ENCODE measurements at places on chromosomes 11 and 22. TPM values are rescaled to one million over a fixed set of nuclear protein-coding genes. Genes with fewer than 3 reads are reported as not detected.

DNA sequence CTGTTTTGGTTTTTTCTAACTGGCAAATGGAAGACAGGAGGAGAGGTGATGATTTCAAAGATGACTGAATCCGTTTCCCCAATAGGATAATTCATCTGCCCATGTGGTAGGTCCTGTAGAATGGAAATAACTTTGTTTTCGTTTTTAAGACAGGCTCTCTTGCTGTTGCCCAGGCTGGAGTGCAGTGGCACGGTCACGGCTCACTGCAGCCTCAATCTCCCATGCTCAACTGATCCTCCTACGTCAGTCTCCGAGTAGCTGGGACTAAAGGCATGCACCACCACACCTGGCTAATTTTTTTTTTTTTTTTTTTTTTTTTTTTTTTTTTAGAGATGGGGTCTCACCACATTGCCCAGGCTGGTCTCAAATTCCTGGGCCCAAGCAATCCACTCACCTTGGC is 77.4 kb upstream of the BIRC3 start:
- DNase-seq: no peak

- DNase-seq: no peak
Observed at GRCh38 chr11:61596990-61597389, 16.1 kb upstream of the SYT7 start.

DNA sequence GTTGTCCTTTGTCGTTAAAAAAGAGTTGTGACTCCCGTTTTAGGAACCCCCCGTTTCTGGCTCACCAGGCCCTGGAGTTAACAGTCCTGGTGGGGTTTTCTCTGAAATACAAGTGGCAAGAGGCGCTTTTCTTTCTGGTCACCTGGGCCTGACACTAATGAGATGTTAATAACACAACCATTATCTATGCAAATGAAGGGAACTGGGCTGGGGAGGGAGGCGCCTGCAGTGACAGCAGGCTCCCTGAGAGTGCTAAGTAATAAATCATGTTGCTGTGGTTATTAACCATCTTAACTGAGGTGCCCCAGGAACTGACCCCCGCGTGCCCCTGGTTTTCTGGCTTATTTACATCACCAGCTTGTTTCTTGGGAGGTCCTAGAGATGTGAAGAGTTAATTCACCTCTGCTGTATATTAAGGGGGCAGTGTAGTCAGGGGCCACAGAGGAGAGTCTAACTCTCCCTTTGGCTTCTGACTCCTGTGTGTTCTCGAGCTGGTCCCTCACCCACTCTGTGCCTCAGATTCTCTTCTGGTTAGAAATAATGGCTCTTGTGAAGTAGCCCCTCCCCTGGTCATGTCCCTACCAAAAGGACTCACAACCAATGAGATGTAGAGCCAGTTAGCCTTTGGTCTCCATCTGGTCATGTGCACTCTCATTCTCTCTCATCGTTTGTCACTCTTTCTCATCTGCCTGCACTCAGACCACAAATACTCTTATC is 276.6 kb upstream of the CADM1 start:
- no peak for DNase-seq

PATE4 gene
- total RNA-seq: not detected

C11orf42 gene
- not detected for total RNA-seq

Data from spleen (tissue), 13 donors.